ENCODE measurements at places on chromosomes 1 and 21.

DNA sequence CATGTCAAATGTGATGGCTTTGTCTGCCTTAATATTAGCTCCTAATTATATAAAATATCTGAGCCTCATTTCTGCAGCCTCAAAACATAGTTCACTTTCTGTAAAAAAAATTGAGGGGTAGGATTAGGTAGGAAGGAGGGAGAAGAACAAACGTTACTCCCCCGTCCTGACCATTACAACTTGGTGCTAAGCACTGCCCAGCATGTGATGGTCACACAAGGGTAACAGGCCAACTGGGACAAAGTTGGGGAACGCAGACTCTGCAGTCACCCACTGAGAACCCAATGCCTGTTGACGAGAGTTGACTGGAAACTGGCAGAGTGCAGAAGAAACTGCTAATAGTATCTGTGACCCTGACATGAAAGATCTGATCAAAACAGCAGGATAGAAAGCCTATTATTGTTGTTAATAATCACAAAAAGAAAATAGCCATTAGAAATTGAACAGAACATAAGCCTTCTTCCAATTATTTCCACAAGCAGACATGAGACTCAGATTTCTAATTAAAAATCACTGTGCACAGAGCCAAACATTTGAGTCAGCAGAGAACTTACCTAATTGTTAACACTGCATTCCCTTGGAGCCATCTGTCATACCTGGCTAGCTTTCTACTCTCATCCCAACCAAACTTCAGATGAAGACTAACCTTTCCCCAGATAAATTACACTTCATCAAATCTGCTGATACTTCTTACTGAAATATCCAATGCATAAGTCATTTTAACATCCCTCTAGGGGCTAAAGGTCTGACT, 5.5 kb downstream of the SORT1 start:
- DNase-seq, result no peak

GRCh38 chr1:31144442-31144841, 78.9 kb upstream of the PUM1 start:
- no peak for DNase-seq

GRCh38 chr1:26359981-26360806, 6.3 kb upstream of the CRYBG2 start:
- DNase-seq, result no peak

- no peak for DNase-seq
Measured at GRCh38 chr21:35994613-35995012, 65.7 kb downstream of the SETD4 start.

GRCh38 chr1:172680244-172680643, 21.3 kb downstream of the FASLG start:
- no peak for DNase-seq

GRCh38 chr1:205492201-205492667, 12.2 kb upstream of the CDK18 start:
- DNase-seq, result no peak

DNA sequence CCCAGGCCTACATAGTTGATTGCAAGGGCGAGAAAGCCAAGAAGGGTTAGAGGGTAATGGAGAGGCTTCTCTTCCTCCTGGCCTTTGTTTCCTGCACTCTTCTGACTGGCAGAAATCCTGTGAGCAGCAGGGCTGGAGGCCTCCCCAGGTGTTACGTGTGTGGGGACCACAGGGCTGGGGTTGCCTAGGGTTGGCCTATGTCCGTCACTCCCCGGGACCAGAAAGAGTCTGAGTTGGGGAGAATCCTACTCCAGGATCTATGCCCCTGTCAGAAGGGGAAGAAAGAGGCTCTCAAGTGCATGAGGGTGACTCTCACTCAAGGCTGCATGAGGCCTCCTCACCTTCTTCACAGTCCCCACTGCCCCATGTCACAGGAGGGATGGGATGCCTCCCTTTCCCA, 38.5 kb downstream of the IGFN1 start:
- DNase-seq, result no peak

DNA sequence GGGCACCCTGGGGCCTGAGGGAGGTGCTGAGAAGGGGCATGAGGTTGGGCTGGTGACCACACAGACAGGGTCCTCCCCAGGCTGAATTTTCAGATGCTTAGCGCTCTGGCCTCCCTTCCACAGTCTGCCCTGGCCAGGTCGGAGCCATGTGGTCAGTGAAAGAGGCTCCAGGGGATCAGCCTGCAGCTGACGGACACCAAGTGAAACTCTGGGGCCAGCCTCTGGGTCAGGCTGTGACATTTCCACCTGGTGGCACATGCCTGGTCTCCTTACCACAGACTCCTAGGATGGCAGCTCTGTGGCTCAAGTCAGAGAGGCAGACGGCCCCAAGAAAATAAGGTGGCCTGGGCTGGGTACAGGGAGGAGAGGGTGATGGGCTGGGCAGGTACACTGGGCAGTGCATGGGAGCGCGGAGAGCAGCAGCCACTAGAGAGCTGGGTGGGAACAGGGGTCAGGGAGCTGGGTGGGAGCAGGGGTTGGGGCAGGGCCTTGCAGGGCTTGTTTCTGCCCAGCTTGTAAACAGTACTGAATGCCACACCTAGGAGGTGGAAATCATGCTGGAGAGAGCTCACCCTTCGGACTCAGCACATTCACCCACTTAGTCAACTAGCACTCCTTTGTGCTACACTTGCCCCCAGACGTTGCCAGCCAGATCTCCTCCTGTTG, 20.7 kb upstream of the ADARB1 start:
- DNase-seq, result no peak

GRCh38 chr1:83905315-83905907, 93.5 kb downstream of the TTLL7 start:
- no peak for DNase-seq

- DNase-seq, result no peak
Measured at GRCh38 chr1:162087111-162087510, 17.6 kb downstream of the NOS1AP start.

All from activated CD8-positive, alpha-beta memory T cell treated with anti-CD3 and anti-CD28 coated beads for 1 hour (primary cell).